Glomerular endothelial cell (primary cell): ENCODE measurements at places on chromosomes 5 and 9. TPM values are rescaled to one million over a fixed set of nuclear protein-coding genes. Genes with fewer than 3 reads are reported as not detected.

Gene CAVIN4
- total RNA-seq: 3.3 and 4.1 TPM in 2 replicates

Gene AKNA
- 28.0 and 31.4 TPM in 2 replicates for total RNA-seq

Gene UNC5A
- total RNA-seq: 18.5 and 24.0 TPM in 2 replicates

Gene PCDHB12
- 0.19 and 0.58 TPM in 2 replicates for total RNA-seq

Gene PAPPA
- total RNA-seq: 7.4 and 13.1 TPM in 2 replicates

Gene CTXN3
- not detected in 2 replicates for total RNA-seq

Gene ARL10
- total RNA-seq: 8.0 and 21.6 TPM in 2 replicates

Gene SLCO4C1
- total RNA-seq: 0.10 and 0.29 TPM in 2 replicates

Gene SLC36A1
- 7.2 and 9.1 TPM in 2 replicates for total RNA-seq

Gene POU5F2
- 0.97 and 2.7 TPM in 2 replicates for total RNA-seq

Gene ZER1
- total RNA-seq: 36.4 and 37.6 TPM in 2 replicates

Gene NR5A1
- not detected in 2 replicates for total RNA-seq

Gene NUTM2G
- not detected in 2 replicates for total RNA-seq

Gene CAMK2A
- total RNA-seq: not detected in 2 replicates

Gene GRIA1
- not detected in 2 replicates for total RNA-seq

Gene AFAP1L1
- total RNA-seq: 156 and 274 TPM in 2 replicates

Gene GLIPR2
- 38.2 and 46.9 TPM in 2 replicates for total RNA-seq
